ENCODE measurements at places on chromosomes 6 and 20.

GRCh38 chr20:51514249-51514648 is 28.3 kb downstream of the NFATC2 start:
- no peak for DNase-seq

GRCh38 chr20:22985239-22985778 is 49.8 kb upstream of the SSTR4 start:
- no peak for DNase-seq

DNA sequence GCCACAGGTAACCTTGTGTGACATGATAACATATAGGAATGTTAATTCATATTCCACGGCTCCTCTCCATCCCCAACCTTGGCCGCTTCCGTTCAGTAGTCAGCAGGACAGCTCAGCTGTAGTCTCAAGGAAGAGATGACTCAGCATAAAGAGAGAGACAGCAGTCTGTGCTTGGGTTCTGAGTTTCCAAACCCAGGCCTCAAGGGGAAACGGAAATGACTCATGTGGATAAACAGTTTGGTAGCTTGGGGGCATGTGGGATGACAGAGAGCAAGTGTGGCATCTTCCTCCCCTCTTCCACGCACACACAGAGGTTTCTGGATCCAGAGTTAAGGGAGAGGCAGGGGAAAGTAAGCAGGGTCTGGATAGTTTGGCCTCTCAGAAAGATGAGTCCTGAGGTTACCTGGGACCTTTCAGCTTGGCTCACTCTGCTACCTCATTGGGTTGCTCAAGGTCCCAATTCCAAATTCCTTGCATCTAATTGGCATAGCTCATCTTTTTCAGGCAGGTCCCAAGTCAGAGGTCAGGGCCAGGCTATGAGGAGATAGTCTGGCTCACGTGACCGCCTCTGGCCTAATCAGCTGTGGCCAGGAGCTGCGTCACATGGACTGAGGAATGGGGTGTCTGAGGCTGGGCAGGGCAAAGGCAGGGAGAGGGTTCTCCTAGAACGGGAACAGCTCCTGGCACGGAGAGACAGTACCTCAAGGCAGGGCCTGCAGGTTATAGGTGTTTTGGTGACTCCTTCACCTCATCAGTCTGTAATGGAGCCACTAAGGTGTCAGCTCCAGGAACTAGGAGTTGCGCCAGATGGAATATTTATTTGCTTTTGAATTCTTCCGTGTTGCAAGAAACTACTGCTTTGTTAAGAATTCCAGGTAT is 36.5 kb upstream of the MLN start:
- DNase-seq, result peak; percentile 84

DNA sequence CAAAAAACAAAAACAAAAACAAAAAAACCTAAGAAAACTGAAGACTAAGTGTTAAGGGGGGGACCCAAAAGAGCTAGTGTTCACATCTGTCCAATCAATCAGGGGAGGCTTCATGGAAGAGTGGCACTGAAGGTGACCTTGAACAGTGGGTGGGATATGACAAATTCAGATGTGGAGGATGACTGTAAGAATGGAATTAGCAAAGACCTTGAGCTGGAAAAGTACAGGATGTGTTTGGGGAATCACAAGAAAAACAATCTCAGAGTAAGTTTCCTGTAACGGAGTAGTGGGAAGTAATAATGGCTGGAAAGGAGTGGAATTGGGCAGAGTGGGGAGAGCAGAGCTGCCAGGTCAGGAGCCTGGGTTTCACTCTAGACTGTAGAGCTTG is 2.9 kb upstream of the IER3 start:
- DNase-seq, result no peak

- DNase-seq, result no peak
Measured at GRCh38 chr6:84304881-84305280, 77.4 kb upstream of the CEP162 start.

Measured in astrocyte of the hippocampus (primary cell).